ENCODE measurements at places on chromosomes 5 and 9.

GRCh38 chr5:173795601-173796000 lies 92.5 kb upstream of the CPEB4 start:
- no peak for DNase-seq

GRCh38 chr9:89610391-89610925 lies 5.6 kb downstream of the GADD45G start:
- DNase-seq = no peak

- no peak for DNase-seq
These were observed 119.7 kb upstream of the NIPBL start for GRCh38 chr5:36756848-36757247.

DNA sequence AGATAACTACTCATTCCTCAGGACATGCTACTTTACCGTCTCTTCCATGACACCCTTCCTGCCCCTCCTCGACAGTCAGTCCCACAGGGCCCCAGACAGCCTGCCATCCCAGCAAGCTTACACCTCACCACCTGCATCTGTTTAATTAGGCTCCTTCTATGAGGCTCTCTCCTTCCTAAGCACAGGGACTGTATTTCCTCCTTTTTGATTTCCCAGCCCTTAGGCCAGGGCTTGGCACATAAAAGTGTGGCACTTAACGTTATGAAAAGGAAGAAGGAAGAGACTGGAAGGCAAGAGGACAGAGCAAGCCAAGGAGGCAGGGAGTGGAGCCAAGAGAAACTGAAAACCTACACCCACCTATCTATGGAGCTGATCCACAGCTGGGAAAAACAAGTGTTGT lies 146.8 kb downstream of the SIL1 start:
- no peak for DNase-seq

DNA sequence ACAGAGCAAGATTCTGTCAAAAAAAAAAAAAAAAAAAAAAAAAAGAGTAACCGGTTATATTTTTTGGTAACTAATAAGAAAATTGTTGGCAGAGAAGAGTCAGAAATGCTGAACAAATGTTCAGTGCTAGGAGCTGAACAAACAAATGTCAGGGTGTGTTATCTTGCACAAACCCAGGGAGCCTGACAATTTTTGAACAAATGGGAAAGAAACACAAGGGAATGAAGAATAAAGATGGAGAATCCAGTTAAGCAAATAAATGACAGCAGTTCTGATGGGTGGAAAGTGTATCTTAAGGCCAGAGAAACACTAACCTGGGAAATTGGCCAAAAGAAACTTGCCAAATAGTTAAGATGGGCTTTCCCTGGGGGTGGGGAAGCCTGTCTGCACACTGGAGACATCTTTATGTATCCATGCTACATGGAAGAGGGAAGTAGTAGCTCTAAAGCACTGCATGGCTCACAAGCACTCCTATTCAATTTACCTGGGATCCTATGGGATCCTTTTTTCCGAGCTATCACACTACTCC lies 23.7 kb downstream of the KLHL3 start:
- no peak for DNase-seq

- DNase-seq = no peak
These were observed 29.7 kb upstream of the AKNA start for GRCh38 chr9:114417511-114417910.

- DNase-seq = peak; percentile 16
These were observed 410.1 kb upstream of the SMARCA2 start for GRCh38 chr9:1604942-1605560.

DNA sequence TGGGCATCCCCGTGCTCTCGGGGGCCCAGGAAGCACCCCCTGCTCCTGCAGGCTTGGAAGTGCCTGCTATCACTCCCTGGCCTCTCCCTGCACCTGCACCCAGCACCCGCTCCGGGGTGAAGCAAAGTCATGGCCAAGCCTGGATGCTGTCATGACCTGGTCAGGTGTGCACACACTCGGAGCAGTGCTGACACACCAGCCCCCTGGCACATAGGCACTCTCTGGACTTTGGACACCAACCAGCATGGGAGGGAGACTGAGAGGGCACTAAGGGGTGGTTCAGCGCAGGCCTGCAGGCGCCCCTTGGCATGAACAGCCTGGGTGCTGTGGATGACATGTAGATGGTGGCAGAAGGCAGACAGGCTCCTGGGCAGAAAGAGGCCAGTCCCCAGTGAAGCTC lies 158.6 kb downstream of the GHR start:
- no peak for DNase-seq

DNA sequence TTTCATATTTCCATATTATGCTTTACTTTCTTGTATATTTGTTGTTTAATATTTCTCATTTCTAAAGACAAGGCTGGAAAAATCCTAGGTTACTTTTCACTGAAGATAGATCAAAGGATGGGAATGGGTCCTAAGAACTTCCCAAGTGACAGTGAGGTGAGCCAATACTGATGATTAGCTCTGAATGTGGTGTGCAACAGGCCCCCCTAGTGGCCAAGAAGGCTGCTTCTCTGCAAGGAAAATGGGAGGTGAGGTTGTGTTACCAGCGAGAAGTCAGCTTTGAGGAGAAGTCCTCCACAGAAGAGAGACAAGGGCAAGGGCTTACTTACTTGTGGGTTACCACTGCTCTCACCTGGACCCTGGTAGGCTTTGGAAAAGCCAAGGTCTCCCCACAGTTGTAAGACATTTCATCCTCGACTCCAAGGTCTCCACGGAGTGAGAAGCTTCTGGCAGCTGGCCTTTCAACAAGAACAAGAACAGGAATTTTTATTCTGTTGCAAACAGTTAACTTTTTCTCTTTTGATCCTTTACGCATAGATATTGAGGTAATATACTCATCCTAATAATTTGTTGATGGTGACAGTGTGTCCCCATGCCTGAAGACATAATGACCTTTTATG lies 69.9 kb downstream of the MAMDC2 start:
- DNase-seq = peak; percentile 41

GRCh38 chr9:110240198-110240597 lies 16.1 kb downstream of the TXN start:
- DNase-seq = no peak

DNA sequence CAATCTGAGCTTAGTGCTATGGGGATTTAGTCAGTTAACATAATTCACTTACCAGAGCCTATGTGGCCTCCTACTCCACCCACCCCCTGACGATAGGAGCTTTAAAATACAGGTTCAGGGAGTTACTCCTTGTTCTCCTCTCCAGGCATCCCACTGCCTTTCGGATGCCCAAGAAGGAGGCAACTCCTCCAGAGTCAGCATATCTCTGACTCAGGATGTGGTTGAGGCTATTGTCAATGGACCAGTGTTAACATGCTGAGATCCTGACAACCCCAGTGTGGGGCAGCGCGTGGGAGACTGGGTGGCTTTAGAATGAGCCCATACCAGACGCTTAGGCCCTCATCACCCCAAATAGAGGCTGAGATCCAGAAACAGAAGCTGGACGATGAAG lies 27.4 kb downstream of the BICD2 start:
- no peak for DNase-seq

GRCh38 chr5:40385544-40385943 lies 294.2 kb upstream of the PTGER4 start:
- DNase-seq = no peak

GRCh38 chr5:42043400-42043799 lies 118.3 kb downstream of the FBXO4 start:
- DNase-seq = no peak

GRCh38 chr9:135661816-135662560 lies 1.1 kb upstream of the LCN9 start:
- no peak for DNase-seq

- no peak for DNase-seq
These were observed 27.6 kb upstream of the TSLP start for GRCh38 chr5:111043712-111044506.

DNA sequence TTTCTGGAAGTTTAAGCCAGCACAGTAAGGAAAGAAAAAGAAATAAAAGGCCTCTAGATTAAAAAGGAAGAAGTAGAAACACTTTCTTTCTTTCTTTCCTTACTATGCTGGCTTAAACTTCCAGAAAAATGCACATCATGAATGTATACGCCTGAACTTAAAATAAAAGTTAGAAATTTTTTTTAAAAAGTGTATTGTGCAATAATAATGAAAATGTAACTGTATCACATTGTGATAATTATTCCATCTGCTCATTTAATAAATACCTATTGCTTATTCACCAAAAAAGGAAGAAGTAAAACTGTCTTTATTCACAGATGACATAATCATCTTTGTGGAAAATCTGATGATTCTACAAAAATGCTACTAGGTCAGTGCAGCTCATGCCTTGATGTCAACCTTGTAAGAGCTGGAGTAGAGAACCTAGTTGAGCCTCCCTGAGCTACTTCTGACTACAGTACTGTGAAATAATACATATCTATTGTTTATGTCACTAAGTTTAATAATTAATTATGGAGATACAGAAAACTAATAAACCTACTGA lies 49.4 kb downstream of the MCTP1 start:
- DNase-seq = no peak

GRCh38 chr5:104400941-104401340 lies 838.4 kb upstream of the NUDT12 start:
- DNase-seq = no peak

DNA sequence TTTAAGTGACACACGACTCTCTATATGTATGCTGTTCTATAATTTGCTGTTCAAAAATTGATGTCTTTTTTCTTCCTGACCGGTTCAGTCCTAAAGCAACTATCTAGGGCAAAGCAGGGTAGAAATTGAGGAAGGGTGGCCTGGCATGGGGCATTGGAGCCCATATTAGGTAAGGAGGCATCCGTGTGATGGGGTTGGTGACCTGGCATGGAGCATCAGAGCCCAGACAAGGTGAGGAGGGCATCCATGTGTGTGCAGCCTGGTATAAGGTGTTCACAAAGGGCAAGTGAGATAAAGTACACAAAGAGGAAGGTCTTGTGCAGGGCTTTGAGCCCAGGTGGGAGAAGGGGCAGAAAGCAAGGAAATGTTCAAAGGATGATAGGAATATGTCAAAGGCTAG lies 104.9 kb downstream of the PAM start:
- no peak for DNase-seq

DNA sequence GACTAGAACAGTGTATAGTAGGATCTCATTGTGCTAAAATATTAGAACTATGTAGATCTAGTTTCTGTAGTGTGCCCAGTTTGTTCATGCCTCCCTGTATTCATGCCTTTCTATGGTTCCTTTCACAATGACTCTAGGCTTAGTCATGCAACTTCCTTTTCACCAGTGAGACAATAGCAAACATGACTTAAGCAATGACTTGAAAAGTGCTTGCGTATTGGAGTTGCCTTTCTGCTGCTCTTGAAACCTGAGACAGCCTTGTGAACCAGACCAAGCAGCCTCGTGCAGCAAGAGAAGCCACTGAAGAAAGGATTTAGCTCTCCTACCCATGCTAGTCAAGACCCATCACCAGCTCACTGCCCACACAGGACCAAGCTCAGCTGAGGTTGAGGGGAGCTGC lies 294.5 kb upstream of the TAS2R1 start:
- DNase-seq = no peak

DNA sequence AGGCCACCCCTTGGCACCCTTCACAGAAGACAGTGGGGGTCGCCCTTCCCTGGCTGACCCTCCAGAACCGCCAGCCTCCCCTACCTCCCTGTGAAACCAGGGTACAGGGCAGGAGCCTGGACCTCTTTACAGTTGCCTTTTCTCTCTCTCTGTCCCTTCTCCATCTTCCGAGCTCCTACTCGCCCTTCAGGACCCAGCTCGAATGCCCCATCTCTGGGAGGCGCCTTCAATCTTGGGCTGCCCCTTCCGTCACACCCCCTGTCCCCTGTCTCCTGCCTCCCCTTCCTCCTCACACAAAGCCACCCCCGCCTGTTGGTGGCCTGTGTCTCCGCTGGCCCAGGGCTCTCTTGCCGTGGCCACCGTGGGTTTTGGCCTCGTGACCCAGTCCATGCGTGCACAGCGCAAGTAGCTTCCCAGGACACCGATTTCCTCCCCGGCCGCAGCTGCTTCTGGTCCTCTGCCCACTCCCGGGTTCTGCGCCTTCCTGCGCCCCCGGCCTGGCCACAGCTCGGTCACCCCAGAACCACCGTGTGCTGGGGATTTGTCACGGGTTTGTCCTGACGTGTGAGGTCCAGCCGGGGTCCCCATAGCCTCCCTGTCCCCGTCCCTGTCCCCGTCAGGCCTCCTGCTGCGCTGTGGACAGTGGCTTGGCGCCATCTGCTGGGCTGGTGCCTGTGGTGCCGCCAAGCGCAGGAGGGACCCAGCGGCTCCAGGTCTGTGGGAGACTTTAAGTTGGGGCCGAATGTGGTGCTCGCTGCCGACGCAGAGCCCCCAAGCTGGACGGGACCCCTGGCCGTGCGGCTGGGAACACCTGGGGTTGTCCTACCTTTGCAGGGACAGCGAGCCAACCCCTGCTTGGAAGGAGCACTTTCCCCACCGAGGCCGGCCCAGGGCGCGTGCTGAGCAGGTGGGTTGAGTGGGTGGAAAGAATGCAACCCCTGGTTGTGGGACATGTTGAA lies 4.0 kb upstream of the TMEM250 start:
- peak; percentile 68 for DNase-seq

- no peak for DNase-seq
These were observed 11.2 kb upstream of the ENC1 start for GRCh38 chr5:74651710-74652109.

- no peak for DNase-seq
These were observed 215.0 kb downstream of the PARP8 start for GRCh38 chr5:50881407-50881806.

DNA sequence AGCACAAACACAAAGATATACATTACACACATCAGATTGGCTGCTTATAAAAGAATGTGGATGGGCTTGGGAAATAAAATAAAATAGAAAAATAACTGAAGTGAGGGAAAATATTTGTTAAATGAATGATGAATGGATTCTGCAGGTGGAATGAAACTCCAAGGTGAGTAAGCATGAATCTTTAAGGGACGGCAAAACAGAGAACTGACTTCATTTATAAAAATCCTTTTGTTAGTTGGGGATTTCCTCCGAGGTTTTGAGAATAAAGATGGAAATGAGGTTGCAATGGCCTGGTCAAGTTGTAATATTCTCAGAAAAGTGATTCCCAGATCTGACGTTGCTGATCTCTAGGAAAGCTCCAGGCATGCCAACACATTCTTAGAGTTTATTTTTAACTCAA lies 20.9 kb upstream of the SEMA6A start:
- DNase-seq = no peak

DNA sequence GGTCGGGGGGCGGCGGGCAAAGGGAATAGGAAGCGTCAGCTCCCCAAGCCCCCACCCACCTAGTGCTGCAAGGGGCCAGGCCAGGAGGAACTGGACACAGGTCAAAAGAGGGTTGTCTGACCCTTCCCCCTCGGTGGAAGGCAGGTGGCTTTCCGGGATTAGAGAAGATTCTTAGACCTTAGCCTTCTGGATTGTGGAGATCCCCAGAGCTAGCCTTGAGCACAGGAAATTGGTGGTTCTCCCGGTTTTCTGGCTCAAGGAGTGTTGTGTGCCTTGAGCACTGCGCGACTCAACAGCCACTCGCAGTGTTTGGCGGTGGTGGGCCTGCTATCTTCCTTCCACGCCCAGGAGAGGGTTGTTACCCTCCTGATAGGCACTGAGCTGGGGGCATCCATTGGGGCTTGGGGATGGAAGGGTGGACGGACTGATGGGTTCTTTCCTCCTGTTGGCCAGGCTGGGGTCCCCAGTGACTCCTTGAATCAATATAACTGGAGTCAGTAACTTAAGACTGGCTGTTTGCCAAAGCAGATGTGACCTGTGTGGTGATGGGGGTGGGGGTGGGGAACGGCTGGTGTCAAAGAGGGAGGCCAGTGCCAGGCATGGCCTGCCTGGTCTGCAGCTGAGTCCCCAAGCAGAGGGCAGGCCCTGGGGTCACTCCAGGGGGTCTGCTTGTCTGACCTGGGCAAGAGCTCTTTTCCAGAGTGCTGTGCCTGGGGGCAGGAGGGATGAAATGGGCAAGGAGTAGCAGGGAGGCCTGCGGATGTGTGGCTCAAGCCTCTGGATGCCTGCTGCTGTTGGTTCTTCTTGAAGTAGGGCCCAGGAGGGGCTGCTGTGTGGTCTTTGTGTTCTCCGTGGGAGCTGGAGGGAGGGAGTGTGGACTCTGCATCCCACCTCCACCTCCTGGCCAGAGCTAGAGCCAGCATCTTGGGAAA lies 2.1 kb downstream of the FGF18 start:
- no peak for DNase-seq
